ENCODE measurements at places on chromosomes 7 and 10.

DNA sequence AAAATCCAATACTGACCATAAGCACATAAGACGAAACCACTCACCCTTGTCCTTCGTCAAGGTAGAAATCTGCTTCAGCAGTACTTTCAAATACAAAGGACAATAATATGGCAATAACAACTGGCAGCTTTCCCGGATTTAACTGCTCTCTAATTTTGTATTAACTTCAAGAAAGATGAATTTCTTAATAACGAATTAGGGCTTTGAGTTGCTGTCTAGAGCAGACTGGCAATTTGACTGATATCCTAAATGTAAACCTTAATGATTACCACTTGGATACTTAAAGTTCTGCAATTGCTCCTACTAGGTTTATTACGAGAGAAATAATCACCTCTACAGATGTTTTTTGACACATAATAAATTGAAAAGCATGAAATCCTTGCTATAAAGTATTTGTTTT, 418.7 kb downstream of the MAGI2 start:
- DNase-seq = no peak

DNA sequence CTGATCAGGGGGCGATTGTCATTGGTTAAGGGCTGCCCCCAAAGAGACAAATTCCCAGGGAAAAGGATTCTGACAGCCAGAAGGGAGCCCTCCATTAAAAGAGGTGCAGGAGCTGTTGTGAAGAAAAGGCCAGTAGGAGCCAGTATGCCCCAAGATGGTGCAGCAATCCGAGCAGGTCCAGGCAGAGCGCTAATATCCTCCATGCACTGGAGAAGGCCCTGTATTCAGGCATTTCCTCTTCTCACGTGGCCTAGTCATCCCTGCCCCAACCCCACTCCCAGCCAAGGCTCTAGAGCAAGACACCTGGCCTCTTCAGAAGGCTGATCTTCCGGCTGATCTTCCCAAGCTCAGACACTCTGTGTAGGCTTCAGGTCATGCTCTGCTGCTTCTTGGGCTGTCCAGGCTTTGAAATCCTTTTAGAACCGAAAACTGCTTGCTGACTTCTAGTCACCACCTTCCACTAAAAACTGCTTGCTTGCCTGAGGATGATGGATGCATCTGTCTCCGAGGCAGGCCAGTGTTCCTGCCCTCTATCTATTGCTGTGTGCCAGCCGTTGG, 77.4 kb downstream of the CYP26A1 start:
- DNase-seq = no peak

DNA sequence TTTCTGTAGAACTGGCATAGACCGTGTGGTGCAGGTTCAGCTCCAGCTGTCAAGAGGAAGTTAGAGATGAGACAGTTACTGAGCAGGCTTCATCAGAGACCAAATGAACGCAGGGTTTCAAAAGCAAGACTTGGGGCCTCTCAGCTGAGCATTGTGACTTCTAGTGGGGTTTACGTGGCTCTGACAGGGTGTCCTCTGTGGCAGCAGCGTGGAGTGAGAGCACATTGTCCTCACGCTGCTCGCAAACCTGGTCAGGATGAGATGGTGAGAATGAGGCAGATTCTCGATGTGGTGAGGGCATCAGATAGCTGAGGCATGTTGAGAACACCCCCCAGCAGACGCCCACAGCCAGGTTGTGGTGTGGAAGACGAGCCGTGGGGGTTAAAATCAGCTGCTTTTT, 126.0 kb downstream of the DNAJB6 start:
- no peak for DNase-seq

- no peak for DNase-seq
These were observed 14.6 kb downstream of the TMEM243 start for GRCh38 chr7:87204933-87205332.

GRCh38 chr7:37342688-37343471, 105.8 kb downstream of the ELMO1 start:
- DNase-seq = peak; percentile 44

DNA sequence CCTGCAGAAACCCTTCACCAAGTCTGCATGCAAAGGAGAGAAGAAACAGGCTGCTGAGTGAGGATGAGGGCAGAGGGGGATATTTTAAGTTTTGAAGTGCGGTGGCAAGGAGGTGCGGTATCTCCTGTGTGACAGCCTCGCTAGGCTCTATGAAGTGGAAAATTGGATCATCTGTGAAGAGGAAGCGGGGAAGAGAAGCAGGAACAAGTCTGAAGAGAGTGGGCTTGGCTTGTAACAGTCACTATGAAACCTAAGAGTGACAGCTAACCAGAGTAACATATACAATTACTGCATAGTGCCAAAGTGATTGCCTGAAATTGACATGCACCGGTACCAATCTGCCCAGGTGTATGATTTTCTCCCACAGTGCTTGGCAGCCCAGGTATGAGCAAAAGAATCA, 287.5 kb upstream of the KLF14 start:
- no peak for DNase-seq

DNA sequence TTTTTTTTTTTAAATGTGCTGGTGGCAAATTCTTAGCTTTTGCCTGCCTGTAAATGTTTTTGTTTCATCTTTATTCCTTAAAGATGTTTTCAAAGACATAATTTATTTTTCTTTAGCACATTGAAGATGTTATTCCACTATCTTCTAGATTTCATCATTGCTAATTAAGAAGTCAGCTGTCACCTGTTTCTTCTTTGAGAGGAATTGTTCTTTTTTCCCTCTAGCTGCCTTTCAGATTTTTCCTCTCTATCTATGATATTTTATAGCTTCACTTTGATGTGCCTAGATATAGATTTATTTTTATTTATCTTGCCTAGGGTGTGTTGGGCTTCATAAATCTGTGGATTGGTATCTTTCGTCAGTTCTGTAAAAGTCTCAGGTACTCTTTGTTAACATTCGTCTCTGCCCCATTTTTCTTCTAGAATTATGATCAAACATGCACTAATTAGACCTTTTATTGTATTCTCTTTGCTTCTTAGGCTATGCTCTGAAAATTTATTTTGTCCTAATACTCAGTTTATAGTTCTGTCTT, 50.0 kb upstream of the GATA3 start:
- no peak for DNase-seq

GRCh38 chr7:143884969-143885559, 16.9 kb downstream of the TCAF1 start:
- no peak for DNase-seq

Measured in activated T-helper 1 cell treated with anti-CD3 and anti-CD28 coated beads, Interleukin-2, amount 50 U/mL, for 16 hours (primary cell).